ENCODE measurements at places on chromosomes 2 and 18. TPM values are rescaled to one million over a fixed set of nuclear protein-coding genes. Genes with fewer than 3 reads are reported as not detected.

FBXO41 gene
- 1.8 TPM for total RNA-seq

LRRTM4 gene
- not detected for total RNA-seq

CYRIA gene
- 0.30 TPM for total RNA-seq

MRO gene
- total RNA-seq, result 1.6 TPM

BOLL gene
- total RNA-seq, result not detected

PKDCC gene
- 30.3 TPM for total RNA-seq
